ENCODE measurements at places on chromosomes 5 and 9.

GRCh38 chr5:138370537-138370936, 18.1 kb downstream of the KDM3B start:
- DNase-seq = no peak

DNA sequence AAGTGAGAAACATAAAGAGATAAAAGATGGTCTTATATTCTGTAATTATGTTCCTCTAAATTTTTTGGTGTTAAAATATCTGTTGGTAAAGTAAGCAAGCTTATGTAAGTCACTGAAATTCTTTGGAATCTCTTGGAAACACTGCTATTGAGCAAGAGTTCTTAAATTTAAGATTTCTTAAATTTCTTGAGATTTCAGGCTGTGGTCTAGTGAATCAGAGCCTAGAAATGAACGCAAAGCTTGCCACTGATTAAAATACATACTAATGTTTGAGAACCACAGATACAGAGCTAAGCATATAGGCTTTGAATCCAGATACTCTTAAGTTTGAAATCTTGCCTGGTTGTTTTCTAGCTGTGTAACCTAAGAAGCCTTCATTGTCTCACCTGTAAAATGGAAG, 133.4 kb downstream of the TRPM3 start:
- no peak for DNase-seq

DNA sequence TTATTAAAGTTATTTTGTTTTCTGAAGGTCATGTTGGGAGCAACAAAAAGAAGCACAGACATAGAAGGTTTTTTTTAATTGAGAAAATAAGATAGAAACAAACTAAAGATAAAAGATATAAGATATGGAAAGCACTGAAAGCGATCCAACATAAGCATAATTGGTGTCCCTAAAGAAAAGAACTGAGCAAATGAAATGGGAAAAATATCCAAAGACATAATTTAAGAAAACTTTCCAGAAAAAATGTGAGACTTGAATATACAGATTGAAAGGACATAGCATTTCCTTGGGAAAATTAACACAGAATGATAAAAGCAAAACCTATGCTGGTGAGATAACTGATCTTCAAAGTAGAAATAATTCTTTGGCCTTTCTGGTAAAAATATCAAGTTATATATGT, 289.3 kb downstream of the KIAA0825 start:
- no peak for DNase-seq

- no peak for DNase-seq
Measured at GRCh38 chr9:110745676-110746075, 77.1 kb downstream of the MUSK start.

- no peak for DNase-seq
Measured at GRCh38 chr5:35538198-35538931, 79.3 kb upstream of the SPEF2 start.

GRCh38 chr9:4600368-4600767, 61.7 kb upstream of the PLPP6 start:
- no peak for DNase-seq

DNA sequence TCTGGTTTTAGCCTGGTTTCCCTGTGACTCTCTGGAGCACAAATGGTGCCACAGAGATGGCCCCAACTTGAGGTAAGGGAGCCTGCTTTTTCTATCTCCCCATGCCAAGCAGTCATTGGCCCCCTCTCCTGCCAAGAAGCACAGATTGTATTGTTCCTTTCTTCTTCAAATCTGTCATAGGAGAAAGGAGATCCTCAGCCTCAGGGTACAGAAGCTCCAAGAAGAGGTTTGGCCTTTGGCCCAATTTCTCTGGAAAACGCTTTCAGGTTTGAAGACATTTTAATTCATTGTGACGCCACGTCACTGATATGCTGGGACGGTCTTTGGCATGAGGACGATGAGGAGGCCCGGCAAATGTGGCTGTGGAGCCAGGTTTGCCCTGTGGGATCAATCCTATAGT, 29.2 kb upstream of the PANK3 start:
- no peak for DNase-seq

- no peak for DNase-seq
Measured at GRCh38 chr9:125845271-125845808, 98.2 kb downstream of the PBX3 start.

- DNase-seq = no peak
Measured at GRCh38 chr9:74821636-74822035, 66.1 kb downstream of the TRPM6 start.

GRCh38 chr5:162323466-162323865, 255.9 kb downstream of the GABRG2 start:
- no peak for DNase-seq

DNA sequence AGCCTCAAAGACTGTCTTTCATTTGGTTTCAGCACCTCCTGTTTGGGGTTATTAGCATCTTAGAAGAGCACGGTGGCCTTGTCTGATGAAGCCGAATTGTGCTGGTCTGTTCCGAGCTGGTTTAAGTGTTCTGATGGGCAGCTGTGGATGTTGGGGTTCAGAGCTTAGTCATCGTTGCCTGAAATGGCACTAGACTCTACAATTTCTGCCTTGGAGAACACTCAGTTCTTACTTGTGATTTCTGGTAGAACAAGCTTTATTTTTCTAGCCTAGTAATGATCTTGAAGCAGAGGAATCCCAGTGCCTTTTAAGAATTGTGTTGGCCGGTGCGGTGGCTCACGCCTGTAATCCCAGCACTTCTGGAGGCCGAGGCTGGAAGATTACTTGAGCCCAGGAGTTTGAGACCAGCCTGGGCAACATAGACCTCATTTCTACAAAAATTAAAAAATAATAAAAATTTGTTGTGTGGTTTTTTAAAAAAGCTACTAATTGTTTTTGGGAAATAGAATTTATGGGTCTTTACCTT, 7.8 kb downstream of the FBXW5 start:
- DNase-seq = no peak

DNA sequence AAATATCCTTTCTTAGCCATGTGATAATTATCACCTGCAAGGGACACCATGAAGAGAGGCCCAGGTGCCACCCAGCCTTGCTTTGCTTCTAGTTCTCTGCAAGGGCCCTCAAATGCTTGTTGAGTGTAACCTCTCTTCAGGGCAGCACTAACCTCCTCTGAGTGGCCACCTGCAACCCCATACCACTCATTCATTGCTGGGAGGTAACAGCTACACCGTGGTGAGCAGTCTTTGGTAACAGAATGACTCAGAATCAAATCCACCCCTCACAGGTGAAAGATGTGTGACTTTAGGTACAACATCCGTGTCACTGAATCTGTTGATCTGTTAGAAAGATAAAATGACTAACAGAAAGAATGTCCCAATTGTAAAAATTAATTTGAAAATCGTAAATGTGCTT, 365.1 kb upstream of the TRPC7 start:
- no peak for DNase-seq

GRCh38 chr5:67552773-67553172, 356.2 kb upstream of the CD180 start:
- no peak for DNase-seq

DNA sequence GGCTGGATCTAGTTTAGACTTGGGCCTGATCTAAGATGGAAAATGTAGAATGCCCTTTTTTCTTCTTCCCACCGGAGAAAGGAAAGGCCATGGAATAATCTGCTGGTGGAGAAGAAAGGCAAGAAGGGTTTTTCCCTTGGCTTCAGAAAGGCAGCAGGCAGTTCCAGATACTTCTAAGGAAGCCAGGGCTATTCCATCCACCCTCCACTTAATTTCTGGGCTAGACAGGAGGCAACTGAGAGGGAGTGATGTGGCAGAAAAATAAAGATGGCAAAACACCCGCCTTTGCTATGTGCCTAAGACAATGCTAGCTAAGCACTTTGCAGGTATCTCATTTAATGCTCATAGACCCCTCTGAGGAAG, 9.9 kb downstream of the MYOZ3 start:
- DNase-seq = no peak

DNA sequence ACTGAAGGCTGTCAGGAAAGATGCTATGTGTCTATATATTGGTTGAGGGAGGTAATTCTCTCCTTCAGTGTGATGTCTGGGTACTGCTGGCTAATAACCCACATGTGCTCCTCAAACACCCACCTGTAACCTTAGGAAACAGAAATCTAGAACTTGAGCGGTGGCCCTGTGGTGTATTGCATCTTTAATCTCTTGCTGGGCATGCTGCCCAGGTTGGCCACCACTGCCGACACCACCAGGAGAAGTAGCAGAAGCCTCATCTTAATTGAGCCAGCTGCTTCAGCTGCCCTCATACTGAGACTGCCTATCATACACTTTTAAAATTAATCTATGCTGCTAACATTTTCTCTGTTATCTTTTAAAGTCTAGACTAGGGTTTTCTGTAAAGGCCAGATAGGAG, 103.5 kb upstream of the C5orf63 start:
- DNase-seq = no peak

GRCh38 chr5:158814521-158814920, 285.2 kb downstream of the EBF1 start:
- no peak for DNase-seq

DNA sequence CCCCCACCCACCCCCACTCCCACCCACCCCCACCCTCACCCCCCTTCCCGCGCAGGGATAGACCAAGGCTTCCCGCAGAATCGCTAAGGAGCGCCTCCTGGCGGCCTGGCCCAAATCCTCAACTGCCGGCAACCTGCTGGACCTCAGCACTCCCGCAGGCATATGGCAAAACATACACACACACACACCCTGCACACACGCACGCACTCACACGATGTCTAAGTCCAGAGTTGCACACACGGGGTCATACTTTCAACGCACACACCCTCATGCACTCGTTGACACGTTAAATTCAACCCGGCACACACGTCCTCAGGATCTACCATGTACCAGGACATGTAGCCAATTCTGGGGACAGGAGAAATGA, 1.7 kb downstream of the CPLX2 start:
- no peak for DNase-seq

GRCh38 chr9:121640076-121640475, 11.4 kb upstream of the DAB2IP start:
- DNase-seq = peak; percentile 37

- peak; percentile 91 for DNase-seq
Measured at GRCh38 chr9:121285835-121286687, 18.1 kb downstream of the GSN start.

GRCh38 chr5:37808945-37809344, 30.9 kb downstream of the GDNF start:
- no peak for DNase-seq

GRCh38 chr9:136233411-136233810, 12.2 kb downstream of the QSOX2 start:
- peak; percentile 42 for DNase-seq

DNA sequence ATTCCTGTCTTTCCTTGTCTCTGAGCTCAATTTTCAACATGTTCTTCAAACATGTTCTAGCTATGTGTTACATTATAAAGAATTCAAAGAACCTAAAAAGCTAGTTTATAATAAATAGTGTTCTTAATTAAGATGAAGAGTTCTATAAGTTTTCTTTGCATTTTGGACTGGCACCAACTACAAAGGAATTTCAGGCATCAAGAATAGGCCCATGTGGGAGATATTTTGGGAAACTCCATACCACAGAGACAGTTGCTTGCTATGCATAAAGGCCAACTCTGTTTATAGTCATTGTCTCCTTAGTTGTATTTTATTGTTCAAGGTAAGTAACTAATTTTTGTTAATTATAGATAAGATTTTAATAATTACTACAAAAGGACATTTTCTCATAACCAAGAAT, 4.5 kb downstream of the SLF1 start:
- no peak for DNase-seq

- DNase-seq = no peak
Measured at GRCh38 chr5:5387777-5388176, 34.7 kb upstream of the ICE1 start.

- DNase-seq = no peak
Measured at GRCh38 chr5:3601911-3602782, 6.5 kb downstream of the IRX1 start.

DNA sequence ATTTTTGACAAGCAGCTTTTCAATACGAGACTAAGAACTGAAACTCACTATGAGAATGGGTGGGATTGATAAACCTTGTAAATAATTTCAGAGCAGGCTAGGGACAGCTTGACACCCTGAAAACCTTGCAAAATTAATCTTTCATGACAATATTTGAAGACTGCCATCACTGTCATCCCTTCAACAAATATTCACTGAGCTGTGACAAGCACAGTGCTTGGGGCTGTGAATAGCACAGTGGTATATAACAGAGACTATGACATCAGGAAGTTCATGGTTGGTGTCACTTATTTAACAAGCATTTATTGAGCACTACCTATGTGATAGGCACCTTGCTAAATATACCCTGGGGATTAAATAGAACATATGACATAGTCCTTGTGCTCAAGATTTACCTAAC, 741.0 kb upstream of the RIOK2 start:
- no peak for DNase-seq

DNA sequence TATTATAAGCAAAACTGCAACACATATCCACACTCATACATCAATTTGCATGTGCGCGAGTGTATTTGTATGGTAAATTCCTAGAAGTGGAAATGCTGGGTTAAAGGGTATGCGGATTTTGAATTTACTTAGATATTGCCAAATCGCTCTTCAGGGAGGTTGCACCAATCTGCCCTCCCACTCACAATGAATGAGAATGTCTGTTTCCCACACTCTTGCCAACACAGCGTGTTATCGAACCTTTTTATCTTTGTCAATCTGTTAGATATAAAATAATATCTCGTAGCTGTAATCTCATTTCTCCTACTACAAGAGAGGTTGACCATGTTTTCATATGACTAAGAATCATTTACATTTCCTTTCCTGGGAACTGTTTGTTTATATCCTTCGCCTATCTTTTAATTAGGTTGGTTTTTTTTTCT, 35.7 kb downstream of the LHX2 start:
- DNase-seq = no peak

GRCh38 chr9:99488131-99489059, 266.3 kb downstream of the SEC61B start:
- DNase-seq = no peak

GRCh38 chr9:125008599-125008998, 67.7 kb upstream of the GOLGA1 start:
- no peak for DNase-seq

GRCh38 chr9:132965478-132965877, 13.0 kb upstream of the GFI1B start:
- DNase-seq = no peak

- DNase-seq = no peak
Measured at GRCh38 chr9:18684593-18685317, 210.8 kb downstream of the ADAMTSL1 start.

DNA sequence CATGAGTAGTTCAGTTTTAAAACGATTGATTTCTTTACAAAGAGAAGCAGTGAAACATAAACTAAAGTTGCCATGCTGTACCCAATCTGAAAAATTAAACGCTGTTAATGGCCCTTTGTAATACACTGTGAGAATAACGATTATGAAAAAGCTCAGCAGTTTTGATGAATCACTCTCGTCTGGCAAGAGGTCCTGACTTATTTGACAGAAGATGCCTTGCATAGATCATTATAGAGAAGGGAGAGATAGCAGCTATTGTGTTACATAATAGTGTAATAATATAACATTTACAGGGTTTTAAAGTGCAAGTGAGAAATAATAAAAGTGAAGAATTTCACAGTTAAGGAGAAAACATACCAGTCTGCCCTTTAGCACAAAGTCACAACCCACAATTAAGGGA, 361.5 kb upstream of the CDH10 start:
- no peak for DNase-seq

- peak; percentile 56 for DNase-seq
Measured at GRCh38 chr5:124162767-124163532, 583.5 kb downstream of the ZNF608 start.

All from GDM1 (cell line).